Cardiac septum (tissue), 1 donor: ENCODE measurements at places on chromosomes 11 and 22. TPM values are rescaled to one million over a fixed set of nuclear protein-coding genes. Genes with fewer than 3 reads are reported as not detected.

GRCh38 chr11:1163911-1164735 lies 6.4 kb downstream of the MUC5AC start:
- no peak for DNase-seq

- no peak for DNase-seq
Observed at GRCh38 chr11:133636711-133637355, 104.5 kb upstream of the OPCML start.

DNA sequence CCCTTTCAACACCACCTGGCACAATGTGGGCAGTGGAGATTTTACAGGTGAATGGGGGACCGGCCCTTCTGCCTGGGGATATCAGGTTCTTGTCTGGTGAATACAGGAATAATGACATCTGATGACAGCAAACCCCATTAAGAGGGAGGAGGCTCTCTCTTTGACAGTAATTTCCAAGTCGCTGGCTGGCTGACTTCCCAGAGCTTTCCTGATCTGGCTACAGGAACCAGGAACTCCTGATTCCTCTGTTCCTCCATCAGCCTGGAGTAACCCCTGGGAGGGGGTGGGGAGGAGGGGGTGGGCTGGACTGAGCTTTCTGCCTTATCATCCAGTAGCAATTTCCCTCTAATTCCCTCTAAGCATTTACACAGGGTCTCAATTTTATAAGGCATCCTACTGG lies 3.7 kb upstream of the MIEF1 start:
- DNase-seq = no peak

Gene EFCAB6
- total RNA-seq = 1.3 TPM

Gene C11orf42
- total RNA-seq = not detected

Gene CARD18
- not detected for total RNA-seq

DNA sequence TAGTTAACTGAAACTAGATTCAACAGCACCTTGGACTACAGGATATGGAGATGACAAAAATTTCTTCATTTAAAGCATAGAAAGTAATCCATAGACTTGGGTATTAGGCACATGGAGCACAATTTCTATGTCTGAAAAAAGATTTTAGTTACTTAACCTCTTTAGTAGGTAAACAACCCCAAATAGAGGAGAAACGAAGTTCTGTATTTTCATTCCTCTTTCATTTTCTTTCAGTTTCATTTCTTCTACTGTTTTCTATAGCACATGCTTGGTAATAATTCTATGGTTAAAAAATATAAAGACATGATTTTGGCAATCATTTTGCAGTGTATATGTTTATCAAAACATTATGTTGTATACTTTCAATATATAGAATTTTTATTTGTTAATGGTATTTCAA lies 99.5 kb downstream of the CASP12 start:
- DNase-seq = no peak

DNA sequence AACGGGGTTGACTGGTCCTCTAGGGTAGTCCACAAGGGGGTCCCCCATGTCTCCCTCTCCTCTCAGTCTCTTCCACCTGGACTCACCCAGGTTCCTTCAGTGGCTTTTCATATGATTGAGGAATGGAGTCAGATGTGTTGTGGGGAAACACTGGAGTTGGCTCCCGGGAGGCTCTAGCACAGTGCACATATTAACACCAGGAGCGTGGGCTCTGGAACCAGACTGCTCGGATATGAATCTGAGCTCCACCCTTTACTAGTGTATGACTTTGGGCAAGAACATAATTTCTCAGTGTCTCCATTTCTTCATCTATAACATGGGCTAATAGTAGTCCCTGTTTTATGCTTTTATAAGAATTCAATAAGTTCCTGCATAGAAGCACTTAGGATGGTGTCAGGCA lies 157.0 kb downstream of the GRIK4 start:
- DNase-seq = no peak

Gene MMP1
- total RNA-seq = 0.11 TPM
